ENCODE measurements at places on chromosomes 2 and 18.
A peak's percentile ranks its signal among the peaks of the same experiment; 100 is the strongest.

DNA sequence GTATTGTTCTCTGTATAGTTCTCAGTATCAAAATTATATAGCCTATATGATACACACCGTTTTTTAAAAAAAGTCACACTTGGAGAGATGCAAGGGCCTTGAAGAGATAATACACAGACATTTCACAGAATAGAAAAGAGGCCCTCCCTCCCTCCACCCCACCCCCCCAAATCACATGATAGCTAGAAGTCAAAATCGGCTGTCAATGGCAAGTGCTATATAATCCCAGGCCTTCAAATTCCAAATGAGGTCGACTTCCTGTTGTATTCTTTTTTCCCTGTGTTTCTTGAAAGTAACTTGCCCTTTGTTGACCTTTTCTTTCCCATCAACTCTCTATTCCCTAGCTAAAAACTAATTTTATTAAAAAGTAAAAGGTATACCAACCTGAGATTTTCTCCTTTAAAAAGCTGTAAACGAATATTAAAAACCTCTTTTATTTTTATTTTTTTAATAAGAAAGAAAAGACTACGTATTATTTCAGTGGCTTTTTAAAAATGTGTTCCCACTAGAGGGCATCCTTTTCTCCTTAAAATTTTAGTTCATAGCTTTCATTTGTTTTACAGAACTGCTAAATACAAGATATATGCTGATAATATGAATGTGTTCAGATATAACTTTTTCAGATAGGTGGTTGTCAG is 46.6 kb downstream of the KCMF1 start:
- peak; percentile 47 for DNase-seq

GRCh38 chr2:20157193-20157891 is 67.6 kb downstream of the SDC1 start:
- no peak for DNase-seq

DNA sequence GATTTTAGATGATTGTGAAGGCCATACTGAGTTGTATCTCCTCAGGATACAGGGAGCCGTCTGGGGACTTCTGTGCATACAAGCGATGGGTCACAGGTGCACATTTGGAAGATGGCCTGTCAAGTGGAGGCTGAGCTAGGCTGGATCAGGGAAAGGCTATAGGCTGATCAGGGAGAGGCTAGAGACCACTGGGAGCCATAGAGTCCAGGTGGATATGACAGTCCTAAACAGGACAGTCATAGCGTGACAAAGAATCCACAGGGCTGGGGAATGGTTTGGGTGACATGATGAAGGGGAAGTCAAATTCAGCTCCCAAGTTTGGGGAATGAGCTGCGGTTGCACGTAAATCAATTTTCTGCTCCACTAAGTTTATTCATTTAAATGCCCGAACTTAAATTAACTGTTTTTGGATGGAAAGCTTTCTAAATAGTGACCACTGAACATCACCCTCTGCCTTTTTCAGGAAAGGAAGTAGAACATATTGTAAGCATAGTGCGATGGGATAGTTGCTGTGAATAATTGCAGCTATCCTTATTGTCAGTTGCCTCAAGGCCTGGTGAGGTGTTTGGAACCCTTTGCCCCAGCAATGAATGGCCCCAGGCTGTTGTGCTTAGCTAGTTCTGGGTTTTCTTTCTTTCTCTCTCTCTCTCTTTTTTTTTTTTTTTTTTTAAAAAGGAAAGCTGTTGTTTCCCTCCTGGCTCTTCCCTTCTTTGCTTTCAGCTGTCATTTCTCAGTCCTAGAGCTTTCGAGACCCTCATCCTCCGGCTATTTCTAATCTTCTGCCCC is 50.5 kb downstream of the KLHL29 start:
- DNase-seq, result peak; percentile 48

DNA sequence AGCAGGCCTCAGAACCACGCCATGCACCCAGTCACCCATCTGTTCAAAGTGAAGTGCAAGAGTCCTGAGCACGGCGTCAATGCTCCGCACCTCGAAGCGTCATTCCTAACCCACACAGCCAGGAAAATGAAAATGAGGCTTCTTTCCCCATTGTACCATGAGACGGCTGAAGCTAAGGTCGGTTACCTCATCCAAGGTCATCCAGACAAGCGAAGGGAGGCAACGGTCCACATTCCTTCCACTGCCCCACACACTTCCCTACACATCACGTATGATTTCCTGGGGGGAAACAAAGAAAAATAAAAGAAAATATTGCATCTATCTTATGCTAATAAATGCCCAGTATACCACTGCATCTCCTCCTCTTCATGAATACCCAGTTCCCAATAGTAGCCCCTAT is 113.5 kb upstream of the RAB6C start:
- DNase-seq, result no peak

DNA sequence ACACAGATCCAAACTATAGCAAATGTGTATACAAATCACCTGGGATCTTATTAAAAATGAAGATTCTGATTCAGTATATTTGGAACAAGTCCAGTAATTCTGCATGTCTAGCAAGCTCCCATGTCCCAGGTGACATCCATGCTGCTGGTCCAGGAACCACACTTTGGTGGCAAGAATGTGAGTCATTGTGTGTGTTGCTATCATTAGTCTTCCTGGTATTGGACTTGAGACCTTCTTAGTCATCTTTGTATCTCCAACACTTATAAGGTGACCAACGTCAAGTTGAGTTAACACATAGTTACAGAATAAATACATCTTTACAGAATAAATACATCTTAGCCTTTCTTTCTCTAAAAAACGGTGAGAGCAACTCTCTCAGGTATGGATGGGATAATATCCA is 107.9 kb upstream of the NDUFV2 start:
- DNase-seq, result no peak

- no peak for DNase-seq
Measured at GRCh38 chr2:68251855-68252399, 405 bp downstream of the PPP3R1 start.

DNA sequence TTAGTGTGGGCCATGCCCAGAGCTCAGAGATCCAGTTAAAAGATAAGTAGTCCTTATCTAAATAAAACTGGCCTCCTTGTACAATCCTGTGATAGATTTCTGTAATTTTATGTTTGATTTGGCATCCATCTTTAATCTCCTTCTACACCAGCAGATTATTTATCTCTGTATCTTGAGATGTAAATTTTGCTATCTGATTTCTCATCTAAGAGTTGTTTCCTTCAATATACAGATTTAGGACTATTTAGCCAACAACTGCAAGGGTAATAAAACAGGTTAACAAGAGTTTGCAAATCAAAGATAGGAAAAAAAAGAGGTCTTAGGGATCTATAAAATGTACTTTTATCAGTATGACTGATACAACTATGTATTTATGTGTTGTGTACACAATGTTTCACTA is 68.6 kb upstream of the ABCA12 start:
- DNase-seq, result no peak

- DNase-seq, result no peak
Measured at GRCh38 chr18:25133879-25134278, 218.1 kb downstream of the ZNF521 start.

GRCh38 chr2:217743966-217744761 is 258.6 kb downstream of the TNS1 start:
- no peak for DNase-seq

DNA sequence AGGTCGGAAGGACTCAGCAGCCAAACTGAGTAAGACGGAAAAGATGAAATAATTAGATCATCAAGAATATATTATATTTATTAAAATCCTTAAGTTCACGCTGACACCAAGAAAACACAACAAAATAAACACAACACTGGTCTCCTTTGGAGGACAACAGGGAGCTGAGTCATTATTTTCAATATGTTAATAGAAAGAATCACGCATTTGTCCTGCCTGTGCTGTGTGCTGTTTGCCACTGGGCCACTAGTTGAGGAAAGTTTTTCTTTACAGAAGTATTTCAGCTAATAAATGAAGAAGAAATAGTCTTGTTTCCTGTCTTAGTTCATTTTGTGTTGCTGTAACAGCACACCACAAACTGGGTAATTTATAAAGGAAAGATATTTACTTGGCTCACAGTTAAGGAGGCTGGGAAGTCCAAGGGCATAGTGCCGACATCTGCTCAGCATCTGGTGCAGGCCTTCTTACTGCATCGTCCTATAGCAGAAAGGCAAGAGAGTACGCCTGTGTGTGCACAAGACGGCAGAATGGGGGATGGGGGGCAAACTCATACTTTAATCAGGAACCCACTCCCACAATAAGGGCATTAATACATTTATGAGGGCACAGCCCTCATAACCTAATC is 88.0 kb downstream of the TCF7L1 start:
- DNase-seq, result no peak

DNA sequence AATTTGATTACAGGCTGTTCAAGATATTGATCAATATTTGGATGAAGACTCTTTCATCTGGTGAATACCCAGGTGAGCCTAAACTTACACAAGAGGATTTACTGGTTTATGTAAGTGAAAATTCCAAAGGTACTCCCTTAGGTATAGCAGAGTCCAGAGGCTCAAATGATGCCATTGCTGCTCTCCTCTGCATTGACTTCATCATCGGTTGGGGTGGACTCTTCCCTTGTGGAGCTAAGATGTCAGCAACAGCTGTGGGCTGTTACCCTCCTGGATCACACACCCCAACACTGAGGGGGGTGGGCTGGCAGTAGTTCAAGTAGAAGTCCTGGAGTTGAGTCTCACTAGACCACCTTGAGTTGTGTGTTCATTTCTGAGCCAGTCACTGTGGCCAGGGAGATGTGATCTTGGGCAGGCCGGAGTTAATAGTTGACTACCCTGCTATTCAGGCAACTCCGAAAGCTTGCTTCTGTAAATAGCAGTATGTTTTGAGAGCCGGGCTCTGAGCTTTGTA is 236.9 kb downstream of the PTPRM start:
- no peak for DNase-seq

DNA sequence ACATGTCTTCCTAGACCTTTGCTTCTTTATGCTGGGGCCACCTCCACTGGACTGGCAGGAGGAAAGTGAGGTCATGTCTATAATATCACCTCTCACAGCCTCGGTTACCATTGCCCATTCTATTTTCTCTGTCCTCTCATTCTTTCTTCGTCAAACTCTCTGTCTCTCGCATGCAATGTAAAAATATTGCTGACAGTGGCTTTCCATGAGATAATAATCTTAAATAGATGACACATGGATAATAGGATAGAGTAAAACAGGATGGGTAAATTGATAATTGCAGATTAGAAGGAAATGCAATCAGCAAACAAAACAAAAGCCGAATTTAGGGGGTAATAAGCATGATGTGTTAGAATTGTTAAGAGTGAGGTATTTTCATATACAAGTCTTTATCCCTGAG is 215.7 kb upstream of the PARD3B start:
- no peak for DNase-seq

GRCh38 chr18:36365836-36366775 is 68.6 kb downstream of the FHOD3 start:
- DNase-seq, result no peak

DNA sequence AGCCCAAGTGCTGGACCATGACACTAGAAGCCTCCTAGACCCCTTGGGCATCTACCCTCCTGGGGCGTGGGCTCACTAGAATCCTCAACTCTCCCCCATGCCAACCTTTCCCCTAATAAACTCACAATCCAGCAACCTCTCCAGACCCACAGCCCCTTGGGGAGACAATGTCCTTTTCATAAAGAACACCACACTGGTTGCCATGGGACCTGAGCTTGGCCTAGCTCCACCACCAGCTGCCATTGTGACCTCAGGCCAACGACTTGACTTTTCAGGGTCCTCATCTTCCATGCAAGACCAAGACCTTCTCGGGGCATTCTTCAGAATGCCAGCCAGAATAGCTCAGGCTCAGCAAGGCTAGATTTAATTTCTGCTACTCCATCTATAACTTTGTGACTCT is 128.1 kb upstream of the NPAS2 start:
- DNase-seq, result no peak

DNA sequence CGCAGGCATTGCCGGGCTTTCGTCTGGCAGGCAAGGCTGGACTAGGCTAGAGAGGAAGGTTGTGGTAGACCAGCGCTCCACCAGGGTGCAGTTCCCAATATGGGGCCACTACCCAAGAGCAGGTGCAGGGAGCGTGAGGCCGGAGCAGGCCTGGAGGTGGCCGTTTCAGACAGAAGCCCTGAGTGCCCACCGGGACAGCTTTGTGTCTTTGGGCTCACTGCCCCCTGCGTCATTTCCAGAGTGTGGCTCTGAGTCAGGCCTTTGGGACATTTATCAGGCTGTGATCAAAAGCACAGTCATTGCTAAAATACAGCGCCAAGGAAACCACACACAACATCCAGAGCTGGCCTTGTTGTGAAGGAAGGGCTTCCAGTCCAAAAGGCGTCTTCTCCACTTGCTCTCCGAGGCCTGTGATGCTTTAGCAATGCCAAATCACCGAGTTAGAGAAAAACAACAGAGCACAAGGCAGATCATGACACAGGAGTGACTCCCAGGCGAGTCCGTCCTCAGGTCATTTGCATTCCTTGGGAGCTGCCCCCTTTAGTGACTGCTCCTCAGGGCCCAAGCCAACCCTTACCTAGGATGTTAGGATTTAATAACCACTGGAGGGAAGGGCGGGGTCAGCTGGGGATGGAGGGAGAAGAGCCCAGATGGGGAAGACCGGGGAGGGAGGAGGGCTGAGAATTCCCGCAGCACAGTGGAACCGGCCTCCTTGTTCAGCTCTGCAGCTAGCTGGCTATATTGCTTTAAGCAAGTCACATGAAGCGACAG is 42.3 kb downstream of the RFX8 start:
- DNase-seq, result no peak

DNA sequence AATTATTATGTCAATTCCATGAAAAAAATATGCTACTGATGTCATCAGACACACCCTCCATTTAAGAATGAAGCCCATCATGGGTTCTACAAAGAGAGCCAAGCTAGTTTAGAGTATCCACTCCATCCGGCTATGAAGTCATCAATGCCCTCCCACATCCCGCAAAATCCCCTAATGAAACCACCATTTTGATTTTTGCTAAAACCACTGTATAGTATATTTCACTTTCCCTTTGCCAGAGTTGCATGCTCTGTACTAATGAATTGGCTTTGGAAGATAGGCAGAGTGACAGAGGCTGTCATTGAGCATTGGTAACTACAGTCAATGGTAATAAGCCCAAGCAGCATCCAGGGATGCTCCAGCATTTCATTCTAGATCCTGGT is 118.6 kb downstream of the ANKRD44 start:
- DNase-seq, result no peak

GRCh38 chr2:197209246-197209645 is 101.3 kb downstream of the ANKRD44 start:
- DNase-seq, result no peak

- no peak for DNase-seq
Measured at GRCh38 chr18:59633317-59633716, 63.9 kb downstream of the CCBE1 start.

DNA sequence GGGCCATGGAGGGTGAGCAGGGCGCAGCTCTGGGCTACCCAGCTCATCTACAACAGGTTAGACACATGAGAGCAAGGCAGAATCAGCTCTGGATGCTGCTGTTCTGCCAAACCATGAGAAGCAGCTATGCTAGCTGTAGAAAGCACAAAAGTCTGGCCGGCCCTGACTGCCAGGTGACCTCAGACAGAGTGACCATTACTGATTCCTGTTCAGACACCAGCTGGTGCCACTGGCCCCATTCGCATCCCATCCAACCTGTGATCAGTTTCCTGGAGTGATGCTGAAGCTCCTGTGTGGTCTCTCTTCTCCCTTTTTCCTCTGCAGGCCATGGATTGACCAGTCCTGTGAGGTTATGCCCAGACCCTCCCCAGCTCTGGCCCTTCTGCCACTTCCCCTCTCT is 14.3 kb downstream of the RBMS1 start:
- DNase-seq, result no peak

Measured in mesenchymal stem cell (in vitro differentiated cells and primary cell).